MCF 10A (cell line): ENCODE measurements at places on chromosomes 3 and 15.

- no peak for DNase-seq
Measured at GRCh38 chr3:51975852-51976549, 1.1 kb downstream of the ABHD14A start.

- DNase-seq = no peak
Measured at GRCh38 chr3:88661433-88661824, 446.0 kb upstream of the EPHA3 start.

GRCh38 chr3:113912552-113913236, 35.1 kb upstream of the ZDHHC23 start:
- peak; percentile 82 for DNase-seq

- no peak for DNase-seq
Measured at GRCh38 chr3:181699171-181699903, 12.4 kb upstream of the SOX2 start.

DNA sequence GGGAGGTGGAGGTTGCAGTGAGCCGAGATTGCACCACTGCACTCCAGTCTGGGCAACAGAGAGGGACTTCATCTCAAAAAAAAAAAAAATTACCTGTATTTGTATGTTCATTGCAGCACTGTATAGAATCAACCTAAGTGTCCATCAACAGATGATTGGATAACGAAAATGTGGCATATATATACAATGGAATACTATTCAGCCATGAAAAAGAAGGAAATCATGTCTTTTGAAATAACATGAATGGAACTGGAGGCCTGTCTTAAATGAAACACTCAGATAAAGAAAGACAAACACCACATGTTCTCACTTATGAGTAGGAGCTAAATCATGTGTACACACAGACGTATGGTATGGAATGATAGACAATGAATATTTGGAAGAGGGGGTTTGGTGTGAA, 59.4 kb upstream of the MEF2A start:
- DNase-seq = no peak
